ENCODE measurements at places on chromosomes 2 and 18.

DNA sequence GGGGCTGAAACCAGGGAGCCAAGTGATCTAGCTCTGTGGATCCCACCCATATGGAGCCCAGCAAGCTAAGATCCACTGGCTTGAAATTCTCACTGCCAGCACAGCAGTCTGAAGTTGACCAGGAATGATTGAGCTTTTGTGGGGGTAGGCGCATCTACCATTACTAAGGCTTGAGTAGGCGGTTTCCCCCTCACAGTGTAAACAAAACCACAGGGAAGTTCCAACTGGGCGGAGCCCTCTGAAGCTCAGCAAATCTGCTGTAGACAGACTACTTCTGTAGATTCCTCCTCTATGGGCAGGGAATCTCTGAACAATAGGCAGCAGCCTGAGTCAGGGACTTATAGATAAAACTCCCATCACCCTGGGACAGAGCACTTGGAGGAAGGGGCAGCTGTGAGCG, 96.7 kb downstream of the CCDC148 start:
- no peak for DNase-seq

- no peak for DNase-seq
Observed at GRCh38 chr2:231683292-231684235, 24.8 kb upstream of the PTMA start.

GRCh38 chr2:237324405-237324831, 89.5 kb downstream of the COL6A3 start:
- no peak for DNase-seq

GRCh38 chr2:236176417-236176816, 8.2 kb upstream of the GBX2 start:
- DNase-seq: no peak

Measured in stimulated activated CD4-positive, alpha-beta T cell treated with anti-CD3 and anti-CD28 coated beads, Interleukin-15, amount 100 ng/mL, for 1 hour (primary cell).